Activated CD8-positive, alpha-beta T cell treated with anti-CD3 and anti-CD28 coated beads, Interleukin-2, amount 10 ng/mL, durations not matched to agents 7 days and 5 days (primary cell): ENCODE measurements at places on chromosomes 7 and 10. TPM values are rescaled to one million over a fixed set of nuclear protein-coding genes. Genes with fewer than 3 reads are reported as not detected.

DNA sequence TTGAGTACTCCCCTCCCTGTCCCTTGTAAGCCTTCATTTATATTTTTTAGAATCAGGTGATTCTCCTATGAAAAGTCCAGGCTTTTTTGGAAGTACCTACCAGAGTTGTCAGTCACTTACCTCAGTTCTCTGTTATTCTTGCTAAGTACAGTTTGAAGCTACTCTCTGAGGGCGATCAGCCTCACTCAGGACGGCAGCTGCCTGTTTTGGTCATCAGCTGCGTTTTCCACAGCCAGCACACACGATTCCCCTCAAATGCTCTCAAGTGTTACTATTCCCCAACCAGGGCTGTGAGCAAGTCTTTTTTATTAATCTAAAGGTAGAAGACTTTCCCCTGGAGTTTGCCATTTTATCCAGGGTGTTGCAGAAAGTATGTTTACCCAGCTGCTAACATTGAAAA, 328.6 kb downstream of the SUGCT start:
- no peak for DNase-seq

DNA sequence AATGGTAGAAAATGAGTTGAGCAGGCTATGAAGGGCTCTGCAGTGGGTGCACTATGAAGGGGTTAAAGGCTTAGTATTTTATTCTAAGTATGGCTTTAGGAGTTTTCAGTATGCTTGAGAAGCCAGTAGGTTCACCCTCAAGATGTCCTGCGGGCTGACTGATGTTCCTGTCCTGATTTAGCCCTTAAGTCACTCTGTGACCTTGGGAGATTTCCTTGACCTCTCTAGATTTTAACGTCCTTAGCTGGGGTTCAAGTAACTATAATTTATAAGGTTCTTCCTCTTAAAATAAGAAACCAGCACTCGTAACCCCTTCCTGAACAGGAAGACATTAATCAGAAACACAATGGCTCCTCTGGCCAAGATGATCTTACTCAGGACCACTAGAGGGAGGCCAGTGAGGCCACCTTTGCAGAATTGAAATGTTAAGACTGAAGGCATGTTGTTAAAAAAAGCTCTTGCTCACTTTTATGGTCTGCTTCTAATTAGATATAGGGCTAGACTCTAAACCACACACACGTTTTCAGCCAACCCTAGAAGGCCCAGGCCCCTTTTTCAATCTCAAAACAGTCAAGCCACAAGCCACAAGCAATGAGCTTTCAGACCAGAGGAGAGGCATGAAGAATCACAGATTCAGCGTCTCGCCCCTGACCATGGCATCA, 41.9 kb downstream of the CDK1 start:
- DNase-seq, result no peak

DNA sequence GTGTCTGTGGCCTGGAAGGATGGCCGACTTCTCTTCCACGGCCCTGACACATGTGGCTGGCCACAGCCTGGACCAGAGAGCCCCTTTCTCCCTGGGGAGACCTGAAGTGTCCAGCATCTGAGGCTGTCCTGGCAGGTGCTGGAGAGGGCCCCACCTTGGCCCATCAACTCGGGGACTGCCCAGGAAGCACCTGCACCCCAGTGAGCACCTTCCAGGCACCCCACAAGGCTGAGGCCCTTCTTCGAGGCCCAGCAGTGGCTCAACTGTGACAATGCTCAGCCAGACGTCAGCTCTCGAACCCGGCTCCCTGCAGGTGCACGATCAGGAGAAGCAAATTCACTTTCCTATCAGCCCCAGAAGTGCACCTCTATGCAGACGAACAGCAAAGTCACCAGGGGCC, 24.3 kb downstream of the RGS10 start:
- DNase-seq, result no peak

GRCh38 chr10:18649364-18649959, 1.9 kb downstream of the NSUN6 start:
- no peak for DNase-seq

Gene ACSL5
- total RNA-seq, result 53.1 TPM

Gene CNPY1
- total RNA-seq, result not detected
